ENCODE measurements at places on chromosomes 4 and X. TPM values are rescaled to one million over a fixed set of nuclear protein-coding genes. Genes with fewer than 3 reads are reported as not detected.

DNA sequence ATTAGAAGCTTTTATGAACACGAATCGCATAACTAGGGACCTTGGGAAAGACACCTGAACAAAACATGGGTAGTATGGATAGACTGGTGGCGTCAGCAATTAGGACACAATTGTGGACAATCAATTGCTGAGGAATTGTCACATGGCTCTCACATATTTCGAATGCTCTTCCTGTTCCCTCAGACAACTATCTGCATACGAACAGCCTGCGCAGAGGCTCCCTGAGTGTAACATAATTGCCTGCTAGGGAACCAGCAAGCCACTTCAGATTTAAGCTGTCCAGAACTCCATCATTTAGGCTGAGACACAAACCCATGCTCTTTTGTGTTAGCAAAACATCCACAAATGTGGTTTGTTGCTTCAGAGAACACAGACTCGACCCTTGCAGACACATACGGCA is 160.8 kb downstream of the MGST2 start:
- H3K4me1 ChIP-seq: peaks cover 39% of the 10 kb centered on the region
- DNase-seq: no peak
- H3K4me3 ChIP-seq: no peak overlapping the region
- no peak overlapping the region for H3K27ac ChIP-seq

PRRG1 gene
- total RNA-seq: 12.9 TPM

DNA sequence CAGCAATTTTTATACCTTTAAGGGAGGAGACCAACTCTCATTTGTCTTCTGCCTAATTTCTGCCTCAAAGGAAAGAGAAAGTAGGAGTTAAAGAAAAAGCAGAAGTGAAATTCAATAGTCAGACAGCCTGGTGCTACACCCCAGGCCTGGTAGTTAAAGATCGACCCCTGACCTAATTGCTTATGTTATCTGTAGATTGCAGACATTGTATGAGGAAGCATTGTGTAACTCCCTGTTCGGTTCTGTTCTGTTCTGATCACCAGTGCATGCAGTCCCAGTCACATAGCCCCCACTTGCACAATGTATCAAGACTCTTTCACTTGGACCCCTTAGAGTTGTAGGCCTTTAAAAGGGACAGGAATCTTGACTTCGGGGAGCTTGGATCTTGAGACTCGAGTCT is 335.9 kb upstream of the AR start:
- no peak overlapping the region for H3K4me3 ChIP-seq
- H3K4me1 ChIP-seq: no peaks in the 10 kb centered on the region
- DNase-seq: no peak
- no peaks in the 10 kb centered on the region for H3K27me3 ChIP-seq
- no peak overlapping the region for H3K27ac ChIP-seq
- no peaks in the 10 kb centered on the region for H3K36me3 ChIP-seq

GJB1 gene
- not detected for total RNA-seq

- H3K27ac ChIP-seq: no peak overlapping the region
- peaks cover 13% of the 10 kb centered on the region for H3K4me1 ChIP-seq
- no peak for DNase-seq
- H3K4me3 ChIP-seq: no peak overlapping the region
- H3K36me3 ChIP-seq: no peaks in the 10 kb centered on the region
These were observed 78.9 kb upstream of the UNC5C start for GRCh38 chr4:95627709-95628108.

MUC7 gene
- not detected for total RNA-seq
